ENCODE measurements at places on chromosomes 1 and 21. TPM values are rescaled to one million over a fixed set of nuclear protein-coding genes. Genes with fewer than 3 reads are reported as not detected.

DNA sequence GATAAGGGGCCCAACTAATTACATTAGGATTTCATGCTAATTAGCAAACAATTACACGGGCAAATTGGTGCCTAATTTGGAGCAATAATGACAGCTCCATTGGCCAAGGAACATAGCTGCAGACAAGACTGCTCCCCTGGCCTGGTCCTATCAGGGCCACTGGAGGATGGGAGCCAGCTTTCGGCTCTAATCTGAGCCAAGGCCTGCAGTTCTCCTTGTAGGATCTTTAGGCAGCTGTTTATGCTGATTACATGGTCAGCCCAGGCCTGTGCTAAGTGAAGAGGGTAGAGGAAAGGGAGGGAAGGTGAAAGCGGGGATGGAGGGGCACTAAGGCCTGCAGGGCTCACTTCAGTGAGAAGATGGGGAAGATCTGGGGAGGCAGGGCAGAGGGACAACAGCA lies 12.4 kb upstream of the ADGRB2 start:
- DNase-seq = no peak

DNA sequence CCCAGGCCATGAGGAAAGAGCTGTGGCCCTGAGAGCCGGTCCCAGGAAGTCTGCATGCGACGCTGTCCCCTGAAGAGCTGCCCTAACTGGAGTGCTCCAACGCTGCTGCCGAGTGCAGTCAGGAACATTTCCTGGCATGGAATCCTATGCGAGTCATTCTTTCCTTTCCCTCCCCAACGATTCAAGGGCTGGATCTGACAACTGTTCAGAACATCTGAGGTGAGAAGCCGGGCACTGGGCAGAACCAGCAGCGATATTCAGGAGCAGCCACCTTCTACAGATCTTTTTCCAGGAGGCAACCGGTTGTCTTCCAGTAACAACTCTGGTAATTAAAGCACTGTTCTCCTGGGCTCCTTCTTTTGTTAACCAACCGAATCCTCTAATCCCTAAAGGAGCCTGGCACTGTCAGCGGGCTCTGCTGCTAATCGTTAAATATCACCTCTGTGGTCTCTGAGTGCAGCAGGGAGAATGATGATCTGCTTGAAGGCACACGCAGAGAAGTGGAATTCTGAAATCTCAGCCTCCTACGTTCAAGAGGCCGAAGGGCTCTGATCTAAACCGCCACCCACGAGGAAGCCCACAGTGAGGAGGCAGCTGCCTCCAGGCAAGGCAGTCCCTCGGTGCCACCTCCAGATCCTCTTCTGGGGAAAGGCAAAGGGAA lies 55.8 kb downstream of the SLC45A1 start:
- peak; percentile 63 for DNase-seq

GRCh38 chr1:9615316-9616063 lies 26.8 kb downstream of the TMEM201 start:
- DNase-seq = peak; percentile 32

DNA sequence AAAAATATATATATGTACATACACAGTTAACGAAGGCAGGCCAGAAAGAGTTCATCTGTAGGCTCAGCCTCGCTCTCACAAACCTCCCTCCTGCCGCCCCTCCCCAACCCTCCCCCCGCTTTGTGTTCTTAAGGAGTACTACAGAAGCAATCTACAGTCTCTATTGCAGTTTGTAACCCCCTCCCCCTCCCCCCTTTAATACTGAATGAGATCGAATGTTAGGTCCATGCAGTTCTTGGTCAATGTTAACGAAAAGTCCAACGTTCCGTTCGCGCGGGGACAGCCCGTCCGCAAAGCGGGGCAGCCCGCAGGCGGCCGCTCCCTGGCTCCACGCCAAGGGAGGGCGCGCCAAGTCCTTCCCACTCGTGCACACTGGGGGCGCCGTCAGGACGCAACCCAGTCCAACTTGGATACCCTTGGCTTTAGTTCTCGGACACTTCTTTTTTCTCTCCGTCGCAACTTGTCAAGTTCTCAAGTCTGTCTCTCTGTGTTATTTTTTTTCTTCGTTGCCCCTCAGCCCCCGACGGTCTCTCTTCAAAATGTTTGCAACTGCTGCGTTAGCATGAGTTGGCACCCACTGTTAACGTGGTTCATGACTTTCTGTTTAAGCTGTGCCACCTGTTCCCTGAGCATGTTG lies 2.2 kb downstream of the JUN start:
- DNase-seq = peak; percentile 54

DNA sequence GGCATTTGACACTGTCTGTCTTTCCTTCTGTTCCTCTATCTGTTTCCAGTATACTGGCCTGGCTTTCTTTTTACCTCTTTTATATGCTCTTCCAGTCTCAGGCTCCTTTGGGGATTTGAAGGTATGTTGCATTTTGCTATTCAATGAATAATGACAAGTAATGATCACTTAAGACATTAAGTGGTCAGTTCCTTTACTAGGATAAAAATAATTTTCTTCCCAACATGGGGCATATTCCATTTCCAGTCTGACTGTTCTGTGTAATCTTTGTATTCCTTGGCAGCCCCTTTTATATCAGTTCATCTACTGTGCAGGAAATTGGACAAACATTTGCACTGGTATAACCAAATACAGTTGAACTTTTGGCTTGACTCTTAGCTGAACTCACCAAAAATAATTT lies 15.6 kb downstream of the METTL18 start:
- no peak for DNase-seq

CTH gene
- polyA plus RNA-seq = 8.2 TPM

Measured in mammary epithelial cell (primary cell).